ENCODE measurements at places on chromosomes 1 and 21.

- DNase-seq: no peak
Observed at GRCh38 chr1:232213928-232214327, 416.0 kb downstream of the SIPA1L2 start.

DNA sequence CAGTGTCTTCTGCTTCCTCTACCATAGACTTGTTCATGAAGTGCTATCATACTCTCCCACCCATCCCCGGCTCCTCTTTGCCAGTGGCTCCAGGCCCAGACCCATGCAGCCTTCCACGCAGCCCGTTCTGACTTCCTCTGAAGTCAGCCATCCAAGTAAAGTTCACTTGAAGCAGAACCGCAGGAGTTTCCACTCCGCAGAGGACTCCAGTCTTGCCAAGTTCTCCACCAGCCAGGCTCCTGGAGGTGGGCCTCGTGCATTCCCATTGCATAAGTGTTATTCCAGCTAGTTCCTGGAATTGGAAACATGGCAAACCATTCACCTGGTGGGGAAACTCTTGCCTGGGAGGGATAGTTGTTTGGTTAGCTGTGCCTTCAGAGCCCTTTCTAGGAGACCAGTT lies 185.1 kb downstream of the PLPP3 start:
- no peak for DNase-seq

DNA sequence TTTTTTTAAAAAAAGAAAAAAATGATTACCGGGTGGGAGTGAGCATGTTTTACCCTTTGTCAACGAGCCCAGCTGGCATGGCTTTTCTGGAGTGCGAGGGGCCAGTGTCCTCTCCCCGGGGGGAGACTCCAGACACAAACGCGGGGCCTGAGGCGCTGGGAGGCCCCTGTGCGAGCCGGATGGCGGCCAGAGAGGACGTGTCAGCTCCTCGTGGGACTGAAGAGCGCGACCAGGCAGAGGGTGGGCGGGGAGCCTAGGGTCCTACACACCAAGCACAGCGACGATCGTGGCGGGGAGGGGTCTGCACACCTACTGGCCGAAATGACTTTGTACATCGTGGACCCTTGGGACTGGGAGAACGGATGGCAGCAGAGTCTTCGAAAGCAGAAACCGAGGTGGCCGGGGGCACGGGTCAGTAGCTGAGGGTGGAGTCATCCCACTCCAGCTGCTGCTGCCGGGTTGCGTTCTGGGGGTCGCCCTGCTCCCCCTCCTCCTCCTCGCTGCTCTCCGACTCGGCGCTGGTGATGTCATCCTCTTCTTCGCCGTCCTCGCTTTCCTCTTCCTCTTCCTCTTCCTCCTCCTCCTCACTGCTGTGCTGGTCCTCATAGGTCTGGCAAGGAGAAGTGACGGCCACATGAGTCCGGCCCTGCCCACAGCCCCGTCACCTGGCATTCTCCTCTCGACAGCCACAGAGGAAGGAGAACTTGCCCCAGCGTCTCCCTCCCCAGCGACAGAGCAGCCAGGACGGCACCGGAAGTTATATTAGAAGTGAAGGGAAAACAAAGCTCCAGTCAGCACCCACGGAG lies 78.8 kb downstream of the PIK3CD start:
- DNase-seq: no peak

- no peak for DNase-seq
Observed at GRCh38 chr1:8373581-8374241, 55.8 kb downstream of the SLC45A1 start.

- no peak for DNase-seq
Observed at GRCh38 chr21:41614511-41614910, 106.6 kb upstream of the TMPRSS2 start.

DNA sequence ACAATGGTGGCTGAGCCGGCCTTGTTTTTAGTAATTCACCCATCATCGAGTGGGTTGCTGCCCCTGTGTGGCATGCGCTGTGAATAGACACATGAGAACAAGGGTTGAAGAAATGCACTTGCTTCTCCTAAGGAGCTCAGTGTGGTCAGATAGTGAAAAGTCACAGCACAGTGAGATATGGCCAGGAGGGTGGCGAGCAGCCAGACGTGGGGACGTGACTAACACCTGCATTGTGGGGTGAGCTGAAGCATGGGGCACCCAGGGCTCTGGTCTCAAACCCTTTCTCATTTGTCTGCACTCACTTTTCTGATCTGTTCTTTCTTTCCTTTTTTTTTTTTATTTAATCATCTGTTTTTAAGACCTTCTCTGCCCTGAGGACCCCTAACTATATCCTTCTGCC lies 13.5 kb downstream of the MTARC1 start:
- no peak for DNase-seq

DNA sequence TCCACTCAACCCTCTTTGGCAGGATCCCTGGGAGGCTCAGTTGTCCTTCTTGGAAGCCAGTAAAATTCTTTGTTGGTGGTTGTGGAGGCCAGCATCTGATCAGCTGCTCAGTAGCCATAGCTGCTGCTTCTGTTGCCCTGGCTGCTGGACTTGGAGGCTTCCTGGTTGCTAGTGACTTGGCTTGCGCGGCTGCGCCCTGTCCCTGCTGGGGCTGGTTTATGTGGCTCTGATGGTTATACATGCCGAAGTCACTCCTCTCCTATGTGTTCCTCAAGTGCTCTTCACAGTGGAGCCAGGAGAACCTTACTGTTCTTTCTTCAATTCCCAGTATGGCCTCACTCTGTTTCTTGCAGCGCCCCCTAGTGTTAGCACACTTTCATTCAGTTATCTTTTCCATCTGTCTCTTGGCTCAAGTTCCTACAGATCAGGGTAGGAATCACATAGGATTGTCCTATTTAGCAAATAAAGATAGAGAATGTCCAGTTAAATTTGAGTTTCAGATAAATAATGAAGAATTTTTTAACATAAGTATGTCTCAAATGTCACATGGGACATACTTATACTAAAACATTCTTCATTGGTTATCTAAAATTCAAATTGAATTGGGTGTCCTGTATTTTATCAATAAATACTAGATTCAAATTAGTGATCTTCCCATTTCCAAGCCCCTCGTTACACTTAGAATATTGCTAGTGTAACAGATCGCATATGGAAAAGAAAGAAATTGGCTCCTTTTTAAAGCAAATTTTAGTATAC lies 176.5 kb downstream of the TGFB2 start:
- DNase-seq: no peak

GRCh38 chr1:153547560-153548551 lies 1.2 kb downstream of the S100A3 start:
- DNase-seq: no peak

GRCh38 chr1:16126160-16126559 lies 29.7 kb downstream of the EPHA2 start:
- DNase-seq: no peak

- no peak for DNase-seq
Observed at GRCh38 chr1:19348441-19349198, 36.5 kb downstream of the SLC66A1 start.

- no peak for DNase-seq
Observed at GRCh38 chr1:10737651-10738050, 58.8 kb downstream of the CASZ1 start.

- no peak for DNase-seq
Observed at GRCh38 chr1:39272798-39273469, 68.4 kb downstream of the MACF1 start.

GRCh38 chr1:76294482-76295194 lies 220.1 kb downstream of the ST6GALNAC3 start:
- no peak for DNase-seq

- no peak for DNase-seq
Observed at GRCh38 chr1:197695961-197696360, 79.3 kb downstream of the DENND1B start.

DNA sequence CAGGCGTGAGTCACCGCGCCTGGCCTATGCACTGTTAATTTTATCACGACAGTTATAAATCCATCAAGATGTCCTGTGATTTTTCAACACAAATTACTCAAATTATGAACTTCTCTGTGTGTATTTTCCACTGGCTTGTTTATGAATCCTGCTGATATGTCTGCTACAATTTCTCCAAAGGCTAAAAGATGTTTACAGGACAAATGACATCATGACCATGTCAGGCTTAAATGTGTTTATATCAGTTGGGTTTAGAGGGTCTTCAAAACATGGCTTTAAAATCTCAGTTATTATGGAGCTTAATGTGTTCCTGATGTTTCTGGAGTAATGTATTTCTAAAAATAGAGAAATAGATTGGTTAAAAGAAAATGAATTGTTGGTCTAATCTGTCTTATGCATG lies 44.0 kb upstream of the ERG start:
- no peak for DNase-seq

DNA sequence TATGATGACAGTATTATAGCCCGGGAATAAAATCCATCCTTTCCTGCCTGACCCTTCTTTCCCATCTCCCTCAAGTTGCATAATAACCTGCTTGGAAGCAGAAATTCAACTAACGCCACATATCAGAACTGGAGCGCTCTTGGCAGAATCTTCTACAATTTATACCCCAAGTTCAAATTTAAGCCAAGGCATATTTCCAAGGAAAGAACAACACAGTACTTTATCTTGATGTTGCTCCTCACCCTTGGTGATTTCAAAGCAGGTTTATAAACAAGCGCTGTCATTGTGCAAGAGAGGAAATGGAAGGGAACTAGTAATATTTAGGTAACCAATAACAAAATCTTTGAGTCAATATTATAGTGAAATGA lies 38.0 kb upstream of the PTGFRN start:
- no peak for DNase-seq

DNA sequence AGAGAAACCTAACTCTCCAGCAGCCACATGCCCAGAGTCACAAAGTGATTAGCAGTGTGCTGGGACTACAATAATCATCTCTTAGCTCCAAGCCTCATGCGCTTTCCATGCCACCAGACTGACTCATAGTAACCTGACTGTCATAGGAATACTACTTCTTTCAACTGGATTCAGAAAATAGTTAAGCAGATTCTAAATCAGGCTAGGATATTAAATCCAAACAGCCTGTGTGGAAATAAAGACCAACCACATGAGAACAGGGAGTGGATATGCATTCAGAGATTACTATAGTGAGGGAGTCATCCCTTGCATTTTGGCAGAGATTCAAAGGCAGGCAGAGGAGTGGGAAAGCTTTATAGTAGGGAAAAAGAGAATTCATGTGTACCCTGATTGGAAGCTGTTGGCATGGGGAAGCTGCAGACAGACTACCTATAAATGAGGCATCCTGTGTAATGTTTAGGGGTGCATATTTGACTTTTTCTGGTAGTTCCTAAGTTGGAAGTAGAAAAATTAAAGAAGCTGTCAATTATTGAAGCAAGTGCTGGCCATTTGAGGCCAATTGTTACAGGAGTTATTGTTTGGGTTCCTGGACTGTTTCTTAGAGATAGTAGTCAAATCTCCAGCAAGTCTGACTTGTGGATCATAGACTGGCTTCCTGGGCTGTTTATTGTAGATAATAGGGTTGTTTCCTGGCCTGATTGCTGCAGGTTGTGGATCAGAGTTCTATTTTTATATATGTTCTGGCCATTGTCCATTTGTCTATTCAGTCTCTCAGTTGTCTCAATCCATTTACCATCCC lies 31.7 kb upstream of the DNAH14 start:
- no peak for DNase-seq

GRCh38 chr1:82946096-82946605 lies 1052.8 kb downstream of the TTLL7 start:
- no peak for DNase-seq

DNA sequence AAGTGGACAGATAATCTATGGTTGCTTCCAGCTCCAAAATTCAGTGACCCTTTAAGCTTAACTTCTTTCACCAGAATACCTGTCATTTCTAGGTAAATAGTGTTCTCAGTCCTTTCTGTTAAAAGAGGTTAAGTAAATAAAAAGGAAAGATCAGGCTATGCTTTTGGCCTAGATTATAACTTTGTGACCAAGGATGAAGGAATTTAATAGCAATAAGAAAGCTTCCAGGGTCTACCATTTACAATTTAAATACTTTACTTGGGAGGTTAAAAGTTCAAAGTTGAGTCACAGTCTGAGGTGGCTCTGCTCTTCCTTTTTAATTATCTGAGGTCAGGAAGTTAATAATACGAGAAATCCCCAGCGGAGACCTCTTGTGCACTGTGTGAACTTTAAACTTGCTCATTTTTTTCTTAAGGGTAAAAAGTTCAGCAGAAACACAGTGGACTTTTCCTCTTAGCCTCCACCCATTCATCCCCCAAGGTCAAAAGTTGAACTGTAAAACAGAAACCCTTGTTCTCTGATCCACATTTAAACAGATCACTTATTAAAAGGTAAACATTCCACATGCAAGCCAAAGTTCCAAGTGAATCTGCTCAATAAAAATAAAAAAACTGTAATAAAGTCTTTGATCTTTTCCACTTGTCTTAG lies 187.1 kb downstream of the NRIP1 start:
- no peak for DNase-seq

DNA sequence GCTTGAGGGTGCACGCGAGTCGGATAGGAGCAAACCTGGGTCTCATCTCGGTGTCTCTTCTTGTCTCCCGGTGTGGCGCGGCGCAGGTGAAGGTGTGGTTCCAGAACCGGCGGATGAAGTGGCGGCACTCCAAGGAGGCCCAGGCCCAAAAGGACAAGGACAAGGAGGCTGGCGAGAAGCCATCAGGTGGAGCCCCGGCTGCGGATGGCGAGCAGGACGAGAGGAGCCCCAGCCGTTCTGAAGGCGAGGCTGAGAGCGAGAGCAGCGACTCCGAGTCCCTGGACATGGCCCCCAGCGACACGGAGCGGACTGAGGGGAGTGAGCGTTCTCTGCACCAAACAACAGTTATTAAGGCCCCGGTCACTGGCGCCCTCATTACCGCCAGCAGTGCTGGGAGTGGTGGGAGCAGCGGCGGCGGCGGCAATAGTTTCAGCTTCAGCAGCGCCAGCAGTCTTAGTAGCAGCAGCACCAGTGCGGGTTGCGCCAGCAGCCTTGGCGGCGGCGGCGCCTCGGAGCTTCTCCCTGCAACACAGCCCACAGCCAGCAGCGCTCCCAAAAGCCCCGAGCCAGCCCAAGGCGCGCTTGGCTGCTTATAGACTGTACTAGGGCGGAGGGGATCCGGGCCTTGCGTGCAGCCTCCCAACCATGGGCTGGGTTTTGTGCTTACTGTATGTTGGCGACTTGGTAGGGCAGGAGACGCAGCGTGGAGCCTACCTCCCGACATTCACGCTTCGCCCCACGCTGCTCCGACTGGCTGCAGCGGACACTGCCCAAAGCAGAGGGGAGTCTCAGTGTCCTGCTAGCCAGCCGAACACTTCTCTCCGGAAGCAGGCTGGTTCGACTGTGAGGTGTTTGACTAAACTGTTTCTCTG lies 5.1 kb downstream of the HLX start:
- DNase-seq: no peak

GRCh38 chr1:58997060-58997411 lies 213.2 kb upstream of the JUN start:
- DNase-seq: no peak

GRCh38 chr1:192518700-192519099 lies 56.9 kb upstream of the RGS1 start:
- DNase-seq: no peak

DNA sequence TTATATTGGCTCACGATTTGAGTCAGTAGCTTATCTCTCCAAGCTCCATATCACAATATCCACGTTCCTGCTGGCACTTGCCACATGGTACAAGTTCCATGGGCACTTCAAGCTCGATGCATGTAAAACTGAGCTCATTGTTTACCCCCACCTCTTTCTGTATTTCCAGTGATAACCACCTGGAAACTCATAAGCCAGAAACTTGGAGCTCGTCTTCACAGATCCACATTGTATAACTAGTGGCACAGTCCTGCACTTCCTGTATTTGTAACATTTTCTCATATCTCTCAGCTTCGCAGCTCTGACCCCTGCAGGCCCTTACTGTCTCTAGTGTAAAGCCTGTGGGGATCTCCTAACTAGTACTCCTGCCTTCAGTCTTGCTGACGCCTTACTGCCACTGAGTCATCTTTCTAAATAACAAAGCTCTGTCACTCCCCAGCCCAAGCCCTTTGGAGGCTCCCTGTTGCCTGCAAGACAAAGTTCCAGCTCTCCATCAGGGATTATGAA lies 6.5 kb upstream of the C2CD4D start:
- no peak for DNase-seq

- no peak for DNase-seq
Observed at GRCh38 chr1:243420946-243421685, 165.3 kb downstream of the SDCCAG8 start.

Measured in stimulated activated CD4-positive, alpha-beta T cell treated with anti-CD3 and anti-CD28 coated beads, Interleukin-12 subunit alpha, Interleukin-12 subunit beta, amount 100 ng/mL, for 24 hours (primary cell).